ENCODE measurements at places on chromosomes 12 and 14.

- DNase-seq, result no peak
These were observed 170.6 kb upstream of the MDGA2 start for GRCh38 chr14:47846008-47846407.

DNA sequence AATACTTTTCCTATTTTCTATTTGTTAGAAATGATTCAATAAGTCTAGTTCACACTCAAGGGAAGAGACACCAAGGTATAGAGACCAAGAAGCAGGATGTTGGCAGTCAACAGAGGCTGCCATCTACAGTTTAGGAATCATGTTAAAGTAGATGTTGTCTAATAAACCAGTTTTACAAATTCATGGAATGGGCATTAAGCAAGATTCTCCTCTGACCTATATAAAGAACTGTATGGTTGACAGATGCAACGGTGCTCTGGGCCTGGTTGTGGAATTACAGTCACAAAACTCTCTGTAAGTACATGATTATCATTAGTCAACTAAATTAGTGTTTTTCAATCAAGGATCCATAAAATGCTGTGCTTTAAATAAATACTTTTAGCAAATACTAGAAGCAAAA, 475.1 kb downstream of the NAV3 start:
- no peak for DNase-seq

DNA sequence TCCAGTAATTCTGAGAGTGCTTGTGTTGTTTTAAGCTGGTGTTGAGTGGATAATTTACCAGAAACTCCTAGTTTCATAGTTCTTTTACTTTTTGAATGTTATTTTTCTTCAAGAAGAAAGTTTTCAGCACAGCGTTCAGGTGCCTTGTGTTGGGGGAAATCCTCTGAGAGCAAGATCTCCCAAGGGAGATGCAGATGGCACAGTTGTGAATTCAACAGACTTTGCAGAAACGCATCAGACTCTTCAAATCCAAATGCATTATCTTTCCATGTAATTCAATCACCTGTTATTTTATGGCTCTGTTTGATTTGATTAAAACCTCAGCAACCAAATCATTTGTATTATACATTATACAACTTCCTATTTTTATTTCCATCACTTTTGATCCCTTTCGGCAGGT, 439.9 kb downstream of the EGLN3 start:
- DNase-seq, result no peak

DNA sequence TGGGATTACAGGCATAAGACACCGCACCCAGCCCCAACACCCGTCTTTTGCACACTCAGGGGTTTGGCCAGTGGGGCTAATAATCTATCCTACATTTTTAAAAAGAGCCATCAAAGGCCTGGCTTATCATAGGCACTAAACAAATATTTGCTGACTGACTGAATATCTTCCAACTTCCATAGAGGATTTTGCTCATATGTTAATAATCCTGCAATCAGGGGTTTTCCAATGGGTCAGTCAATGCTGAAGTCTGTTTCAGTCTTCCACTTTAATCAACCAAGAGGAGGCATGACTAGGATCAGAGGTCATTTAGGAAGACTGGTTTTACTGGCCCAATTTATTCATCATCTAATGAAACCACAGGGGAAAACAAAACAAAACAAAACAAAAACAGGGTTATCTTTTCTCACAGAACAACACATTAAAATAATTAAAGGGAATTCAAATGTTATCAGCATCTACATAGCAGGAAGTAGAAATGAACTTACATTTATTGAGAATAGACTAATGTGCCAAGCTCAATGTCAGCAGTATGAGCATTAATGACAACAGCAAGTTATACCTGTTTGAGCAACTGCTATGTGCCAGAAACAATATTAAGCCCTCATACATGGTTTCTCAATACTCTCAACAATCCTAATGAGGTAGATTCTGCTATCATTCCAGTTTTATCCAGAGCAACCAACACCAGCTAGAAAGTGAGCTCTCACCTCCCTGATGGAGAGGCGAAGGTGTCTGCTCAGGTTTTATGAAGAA, 372.2 kb downstream of the EGLN3 start:
- no peak for DNase-seq

- no peak for DNase-seq
These were observed 84.1 kb upstream of the TMTC1 start for GRCh38 chr12:29867823-29868222.
